ENCODE measurements at places on chromosomes 11 and 22. TPM values are rescaled to one million over a fixed set of nuclear protein-coding genes. Genes with fewer than 3 reads are reported as not detected.

DNA sequence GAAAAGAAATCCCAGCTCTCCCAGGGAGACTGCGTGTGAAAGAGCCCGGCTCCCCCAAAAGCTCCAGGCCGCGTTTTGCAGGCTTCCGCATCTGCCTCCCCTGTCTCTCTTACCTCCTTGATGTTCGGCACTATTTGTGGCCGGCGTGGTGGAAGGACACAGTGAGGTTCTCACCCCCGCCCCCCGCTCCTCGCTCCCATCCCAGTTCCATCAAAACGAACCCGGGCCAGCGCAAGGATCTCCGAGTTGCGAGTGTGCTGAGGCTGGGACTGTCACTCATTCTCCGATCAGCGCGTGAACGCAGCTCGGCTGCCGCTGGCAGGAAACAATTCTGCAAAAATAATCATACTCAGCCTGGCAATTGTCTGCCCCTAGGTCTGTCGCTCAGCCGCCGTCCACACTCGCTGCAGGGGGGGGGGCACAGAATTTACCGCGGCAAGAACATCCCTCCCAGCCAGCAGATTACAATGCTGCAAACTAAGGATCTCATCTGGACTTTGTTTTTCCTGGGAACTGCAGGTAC, at the start of gene NCAM1:
Gene NCAM1 (plus strand): TSS at position 275 of the 523 bp plus-strand sequence.
- DNase-seq = peak; percentile 90

DNA sequence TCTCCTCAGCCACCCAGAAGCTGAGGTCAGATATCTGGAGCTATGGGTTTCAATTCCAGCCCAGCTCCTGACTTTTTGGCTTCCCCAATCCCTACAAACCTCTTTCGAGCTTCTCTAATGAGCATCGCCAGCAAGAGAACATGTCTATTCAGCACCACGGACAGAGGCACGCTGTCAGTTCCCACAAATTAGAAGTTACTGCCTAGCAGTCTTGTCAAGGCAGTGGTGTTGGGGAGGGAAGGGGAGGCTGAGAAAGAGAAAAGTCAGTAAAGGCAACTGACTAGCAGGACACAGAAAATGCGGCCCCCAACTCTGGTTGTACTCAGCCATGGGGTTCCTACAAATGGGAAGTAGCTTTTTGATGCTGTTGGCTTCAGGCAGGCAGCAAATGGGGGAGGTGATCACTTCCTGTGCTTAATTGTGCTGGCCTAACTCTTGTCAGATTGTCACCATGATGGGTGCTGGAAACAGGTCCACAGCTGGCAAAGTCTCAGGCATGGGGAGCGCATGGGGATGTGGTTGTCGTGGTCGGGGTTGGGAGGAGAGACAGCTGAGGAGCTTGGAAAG, 205.9 kb downstream of the ST3GAL4 start:
- DNase-seq = no peak

GRCh38 chr11:86741839-86742805, 58.2 kb upstream of the PRSS23 start:
- no peak for DNase-seq

DNA sequence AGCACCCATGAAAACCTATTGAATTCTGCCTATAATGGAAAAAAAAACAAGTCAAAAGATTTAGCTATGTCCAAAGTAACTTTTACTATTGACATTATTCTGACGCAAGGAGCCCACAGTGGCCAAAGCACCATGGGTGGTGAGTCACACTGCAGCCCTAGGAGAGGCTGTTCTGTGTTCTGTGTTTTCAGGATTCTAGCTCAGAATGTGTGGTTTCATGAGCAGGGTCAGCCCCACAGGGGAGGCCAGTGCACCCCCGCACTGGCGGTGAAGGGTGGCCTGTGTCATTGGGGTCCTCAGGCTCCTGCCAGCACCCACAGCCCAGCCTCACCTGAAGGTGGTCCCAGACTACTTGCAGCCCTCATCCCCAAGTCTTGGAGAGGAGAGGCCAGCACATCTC, 112.2 kb downstream of the BRD1 start:
- DNase-seq = no peak

- DNase-seq = peak; percentile 75
Observed at GRCh38 chr11:2708151-2708581, 8.4 kb upstream of the KCNQ1OT1 start.

DNA sequence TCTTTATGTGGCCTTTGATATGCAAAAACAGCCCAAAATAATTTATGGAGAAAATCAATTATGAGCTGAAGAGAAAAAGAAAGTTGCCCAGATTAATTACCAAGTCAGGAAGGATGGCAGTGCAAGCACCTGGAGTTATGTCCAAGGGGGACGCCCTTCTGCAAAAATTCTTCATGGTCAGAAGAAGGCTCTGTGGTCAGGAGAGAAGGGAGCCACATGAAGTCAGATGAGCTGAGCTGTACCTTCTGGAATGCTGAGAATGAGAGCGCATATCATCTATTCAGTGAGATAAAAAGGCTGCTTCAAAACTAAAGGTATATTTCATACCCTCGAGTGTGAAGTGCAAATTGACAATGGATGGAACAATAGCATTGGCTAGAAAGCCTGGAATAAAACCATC, 607.4 kb downstream of the NTM start:
- no peak for DNase-seq

DNA sequence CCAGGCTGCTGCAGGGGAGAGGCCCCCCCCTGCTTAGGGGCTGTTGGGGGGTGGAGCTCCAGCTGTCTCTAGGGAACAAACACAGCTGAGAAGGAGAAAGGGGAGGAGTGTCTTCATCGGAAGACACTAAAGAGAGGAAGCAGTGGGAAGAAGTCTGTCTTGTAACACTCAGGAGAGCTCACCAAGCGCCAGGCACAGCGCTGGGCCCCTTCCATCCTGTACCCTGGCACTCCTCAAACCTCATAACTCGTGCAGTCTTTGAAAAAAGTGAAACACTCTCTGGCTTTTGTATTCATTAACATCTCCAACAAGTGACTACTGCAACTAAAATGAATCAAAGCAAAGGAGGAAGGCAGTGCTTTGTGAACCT, 67.4 kb upstream of the PRDM11 start:
- DNase-seq = no peak

GRCh38 chr11:22065472-22065871, 127.4 kb upstream of the ANO5 start:
- DNase-seq = no peak

DNA sequence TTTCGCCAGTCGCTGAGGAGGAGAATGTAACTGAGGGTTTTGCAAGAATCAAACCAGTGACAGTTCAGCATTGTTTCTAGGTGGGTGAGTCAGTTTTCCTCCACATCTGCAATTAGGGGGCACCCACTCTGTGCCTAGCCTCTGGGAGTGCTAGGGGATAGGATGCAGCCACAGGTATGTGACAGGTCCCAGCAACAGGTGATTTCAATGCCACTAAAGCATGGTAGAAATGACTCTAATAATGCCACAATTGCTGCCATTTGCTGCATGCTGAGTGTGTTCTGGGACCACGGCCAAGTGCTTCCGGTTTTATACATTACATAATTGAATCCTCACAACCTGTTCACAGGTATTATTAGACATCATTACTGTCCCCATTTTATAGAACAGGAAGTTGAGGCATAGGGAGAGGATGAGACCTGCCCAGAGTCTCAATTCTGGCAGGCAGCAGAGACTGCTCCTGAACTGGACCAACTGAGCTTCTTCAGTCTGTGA, 556 bp downstream of the CRYBB2 start:
- DNase-seq = no peak

GRCh38 chr11:20156876-20157613, 3.2 kb downstream of the DBX1 start:
- no peak for DNase-seq

GRCh38 chr11:130389335-130389935, 39.0 kb downstream of the ADAMTS8 start:
- DNase-seq = peak; percentile 60

- DNase-seq = peak; percentile 47
Observed at GRCh38 chr11:45607995-45608394, 57.4 kb downstream of the CHST1 start.

DNA sequence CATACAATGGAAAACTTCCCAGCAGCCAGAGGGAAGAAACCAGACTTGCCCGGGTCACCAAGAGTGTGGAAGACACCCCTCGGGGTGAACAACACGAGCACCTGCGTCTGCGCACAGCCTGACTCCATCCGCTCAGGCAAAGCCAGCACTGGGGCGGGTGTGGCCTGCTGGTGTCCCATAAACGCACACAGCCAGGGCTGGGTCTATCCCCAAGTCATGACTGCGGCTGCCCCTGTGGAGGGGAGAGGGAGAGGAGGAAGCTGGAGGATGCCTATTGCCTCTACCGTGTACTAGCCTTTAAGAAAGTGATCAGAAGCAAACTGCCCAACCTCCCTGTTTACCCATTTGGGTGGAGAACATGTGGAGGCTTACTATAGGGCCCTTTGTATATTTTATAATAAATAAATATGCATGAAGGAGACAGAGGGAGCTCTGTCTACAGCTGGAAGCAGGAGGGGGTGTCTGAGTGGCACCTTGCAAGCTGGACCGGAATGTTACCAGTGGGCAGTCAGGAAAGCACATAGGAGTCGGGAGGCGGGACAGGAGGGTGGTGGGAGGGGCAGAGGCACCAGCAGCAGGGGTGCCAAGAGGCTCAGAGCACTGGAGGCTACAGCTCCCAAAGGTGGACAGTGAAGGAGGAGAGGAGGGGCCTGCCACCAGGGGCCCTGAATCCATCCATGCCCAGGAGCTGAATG, 79.6 kb downstream of the PHF21B start:
- DNase-seq = peak; percentile 31

CCND1 gene
- total RNA-seq = 136 TPM

RCOR2 gene
- 9.9 TPM for total RNA-seq

CECR2 gene
- 5.5 TPM for total RNA-seq

MCHR1 gene
- total RNA-seq = 0.54 TPM

APOA4 gene
- not detected for total RNA-seq

SLC29A2 gene
- 16.3 TPM for total RNA-seq

Measured in Right ventricle myocardium superior (tissue), 1 donor.